Naive thymus-derived CD4-positive, alpha-beta T cell (primary cell): ENCODE measurements at places on chromosomes 1 and 21. TPM values are rescaled to one million over a fixed set of nuclear protein-coding genes. Genes with fewer than 3 reads are reported as not detected.

The C8A gene
- not detected for total RNA-seq

DNA sequence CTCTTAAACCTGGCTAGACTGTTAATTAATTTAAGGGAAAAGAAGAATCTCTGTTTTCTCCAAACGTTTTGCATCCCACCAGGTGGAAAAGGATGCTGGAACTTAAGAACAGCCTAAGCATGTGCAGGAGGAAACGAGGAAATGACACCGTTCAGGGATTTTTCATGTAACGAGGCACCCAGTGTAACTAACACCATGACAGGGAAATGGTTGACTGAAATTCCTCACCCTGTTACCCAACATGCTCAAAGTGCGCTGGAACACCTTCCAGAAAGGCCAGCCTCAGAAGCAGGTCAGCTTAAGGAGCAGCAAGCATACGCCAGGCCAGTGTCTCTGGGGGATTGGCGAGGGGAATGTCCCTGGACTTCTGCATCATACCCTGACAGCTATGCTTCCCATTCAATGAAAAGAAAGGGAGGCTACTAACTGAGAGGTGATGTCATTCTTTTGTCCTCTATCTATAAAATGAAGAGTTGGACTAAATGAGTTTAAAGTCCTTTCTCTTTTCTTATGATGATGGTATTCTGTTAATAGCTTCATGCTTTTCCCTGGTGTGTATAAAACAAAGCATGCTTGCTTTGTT lies 21.6 kb downstream of the TNN start:
- H3K4me3 ChIP-seq, result no peak overlapping the region
- no peaks in the 10 kb centered on the region for H3K27me3 ChIP-seq
- no peak overlapping the region for H3K27ac ChIP-seq
- DNase-seq, result no peak
- no peaks in the 10 kb centered on the region for H3K4me1 ChIP-seq

- no peaks in the 10 kb centered on the region for H3K36me3 ChIP-seq
- no peaks in the 10 kb centered on the region for H3K4me1 ChIP-seq
- no peaks in the 10 kb centered on the region for H3K27me3 ChIP-seq
- H3K27ac ChIP-seq, result no peak overlapping the region
- H3K4me3 ChIP-seq, result no peak overlapping the region
Measured at GRCh38 chr1:116436611-116436970, 63.5 kb downstream of the ATP1A1 start.

The NEK7 gene
- 68.4 TPM for total RNA-seq

GRCh38 chr1:88612292-88612691 lies 71.8 kb upstream of the PKN2 start:
- no peak overlapping the region for H3K4me3 ChIP-seq
- no peak for DNase-seq
- no peak overlapping the region for H3K27ac ChIP-seq
- no peaks in the 10 kb centered on the region for H3K36me3 ChIP-seq

DNA sequence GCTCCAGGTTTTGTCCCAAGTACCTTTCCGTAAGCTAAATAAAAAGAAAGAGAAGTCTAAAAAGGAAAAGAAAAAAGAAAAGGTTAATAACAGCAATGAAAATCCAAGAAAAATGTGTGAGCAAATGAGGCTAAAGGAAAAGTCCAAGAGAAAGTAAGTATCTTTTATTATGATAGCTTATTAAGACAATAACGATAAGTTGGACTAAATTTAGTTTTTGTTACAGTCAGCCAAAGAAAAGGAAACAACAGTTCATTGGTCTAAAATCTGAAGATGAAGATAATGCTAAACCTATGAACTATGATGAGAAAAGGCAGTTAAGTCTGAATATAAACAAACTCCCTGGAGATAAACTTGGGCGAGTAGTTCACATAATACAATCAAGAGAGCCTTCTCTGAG lies 31.5 kb downstream of the BRDT start:
- H3K27me3 ChIP-seq, result peaks cover 2% of the 10 kb centered on the region
- H3K4me1 ChIP-seq, result no peaks in the 10 kb centered on the region
- H3K4me3 ChIP-seq, result no peak overlapping the region
- no peak overlapping the region for H3K27ac ChIP-seq
- H3K36me3 ChIP-seq, result no peaks in the 10 kb centered on the region

The TTC39A gene
- total RNA-seq, result not detected

DNA sequence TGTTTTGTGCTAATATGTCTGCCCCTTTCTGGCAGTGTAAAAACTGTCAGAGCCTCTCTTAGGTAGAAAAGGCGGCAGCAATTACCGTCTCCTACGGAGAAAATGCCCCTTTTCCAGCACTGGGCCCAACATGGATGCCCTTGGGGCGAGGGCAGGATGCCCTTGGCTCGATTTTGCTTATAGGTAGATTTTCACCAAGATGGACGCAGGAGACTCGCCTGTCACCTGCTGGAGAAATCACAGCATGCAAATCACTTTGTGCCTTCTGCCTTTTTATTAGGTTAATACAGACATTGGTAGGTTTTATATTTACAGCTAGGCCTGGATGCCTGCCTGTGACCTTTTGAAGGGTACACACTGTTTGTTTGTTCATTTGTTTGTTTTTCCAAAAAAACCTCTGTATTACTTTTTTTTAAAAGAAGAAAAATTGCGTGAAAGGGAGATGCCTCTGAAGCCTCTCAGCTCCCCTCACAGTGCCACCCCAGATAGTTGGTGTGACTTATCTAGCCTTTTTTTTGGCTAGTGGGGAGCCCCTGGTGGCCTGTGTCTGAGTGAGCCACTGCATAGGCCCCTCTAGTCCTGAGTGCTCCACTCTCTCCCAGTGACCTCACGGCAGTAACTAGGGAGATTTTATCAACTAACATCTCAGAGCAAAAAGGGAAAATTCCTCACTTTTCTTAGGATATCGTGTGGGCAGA lies 2.5 kb downstream of the ATP1B1 start:
- peaks cover 21% of the 10 kb centered on the region for H3K4me1 ChIP-seq
- H3K27ac ChIP-seq, result no peak overlapping the region
- H3K36me3 ChIP-seq, result no peaks in the 10 kb centered on the region

DNA sequence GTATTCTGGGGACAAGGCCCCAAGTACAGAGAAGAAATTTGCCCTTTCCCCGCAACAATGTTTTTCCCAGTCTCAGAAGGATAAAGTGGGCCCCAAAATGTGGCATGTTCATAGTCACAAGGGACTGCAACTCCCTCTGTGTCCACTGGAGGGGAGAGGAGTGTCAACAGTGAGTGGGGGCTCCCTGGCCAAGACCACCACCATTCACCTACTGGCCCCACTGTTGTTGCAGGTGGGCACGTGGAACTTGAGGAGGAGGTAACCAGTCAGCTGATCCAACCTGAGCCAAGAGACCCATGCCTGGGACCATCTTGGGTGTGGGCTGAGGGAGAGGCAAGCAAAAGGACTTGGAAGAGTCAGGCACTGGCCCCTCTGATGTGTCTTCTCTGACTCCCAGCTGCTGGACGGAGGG lies 777 bp downstream of the NUDT17 start:
- peaks cover 15% of the 10 kb centered on the region for H3K4me1 ChIP-seq
- peak overlapping the region; percentile 69 for H3K27ac ChIP-seq
- DNase-seq, result peak; percentile 20
- H3K4me3 ChIP-seq, result peak overlapping the region; percentile 86
- H3K27me3 ChIP-seq, result no peaks in the 10 kb centered on the region

GRCh38 chr1:39626646-39627045 lies 12.8 kb downstream of the HEYL start:
- H3K27me3 ChIP-seq, result no peaks in the 10 kb centered on the region
- H3K4me1 ChIP-seq, result no peaks in the 10 kb centered on the region
- H3K27ac ChIP-seq, result no peak overlapping the region
- no peaks in the 10 kb centered on the region for H3K36me3 ChIP-seq
- H3K4me3 ChIP-seq, result no peak overlapping the region

The RWDD3 gene
- total RNA-seq, result 16.5 and 20.0 TPM in 2 replicates

The MEX3A gene
- 0.05 and 0.12 TPM in 2 replicates for total RNA-seq
